ENCODE measurements at places on chromosomes 11 and 22. TPM values are rescaled to one million over a fixed set of nuclear protein-coding genes. Genes with fewer than 3 reads are reported as not detected.

SEC14L6 gene
- total RNA-seq, result not detected

KRTAP5-8 gene
- total RNA-seq, result not detected

MAP6 gene
- total RNA-seq, result 3.0 TPM

ATXN10 gene
- 113 TPM for total RNA-seq

TSSK2 gene
- total RNA-seq, result not detected

ME3 gene
- total RNA-seq, result 27.4 TPM

Data from fibroblast of villous mesenchyme (primary cell).